ENCODE measurements at places on chromosomes 7 and 10. TPM values are rescaled to one million over a fixed set of nuclear protein-coding genes. Genes with fewer than 3 reads are reported as not detected.

DNA sequence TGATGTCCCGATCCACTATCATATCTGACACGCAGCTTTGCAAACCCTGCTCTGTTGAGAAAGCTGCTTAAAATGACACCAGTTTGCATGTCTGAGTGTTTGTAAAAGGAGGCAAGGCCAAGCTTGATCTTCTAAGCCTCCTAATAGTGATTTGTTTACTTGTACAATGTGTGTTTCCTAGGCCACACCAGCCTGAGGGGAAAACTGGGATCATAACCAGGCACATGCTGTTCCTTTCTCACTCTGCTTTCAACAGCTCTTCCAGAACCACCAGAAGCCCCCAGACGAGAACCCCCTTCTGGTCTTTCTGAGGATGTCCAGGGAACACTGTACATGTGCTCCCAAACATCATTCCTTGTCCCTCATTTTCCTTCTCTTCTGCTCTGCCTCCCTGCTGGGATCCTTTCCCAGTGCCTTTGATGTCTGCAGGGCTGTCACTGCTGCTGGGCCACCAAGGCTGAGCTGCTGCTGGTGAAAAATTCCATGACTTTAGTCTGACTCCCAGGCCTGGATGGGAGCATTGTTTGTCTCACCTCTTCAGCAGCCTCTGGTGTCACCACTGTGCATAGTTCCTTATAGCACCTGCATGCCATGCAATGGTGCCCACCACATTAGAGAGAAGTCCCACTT, 4.0 kb upstream of the LGI1 start:
- DNase-seq: no peak

DNA sequence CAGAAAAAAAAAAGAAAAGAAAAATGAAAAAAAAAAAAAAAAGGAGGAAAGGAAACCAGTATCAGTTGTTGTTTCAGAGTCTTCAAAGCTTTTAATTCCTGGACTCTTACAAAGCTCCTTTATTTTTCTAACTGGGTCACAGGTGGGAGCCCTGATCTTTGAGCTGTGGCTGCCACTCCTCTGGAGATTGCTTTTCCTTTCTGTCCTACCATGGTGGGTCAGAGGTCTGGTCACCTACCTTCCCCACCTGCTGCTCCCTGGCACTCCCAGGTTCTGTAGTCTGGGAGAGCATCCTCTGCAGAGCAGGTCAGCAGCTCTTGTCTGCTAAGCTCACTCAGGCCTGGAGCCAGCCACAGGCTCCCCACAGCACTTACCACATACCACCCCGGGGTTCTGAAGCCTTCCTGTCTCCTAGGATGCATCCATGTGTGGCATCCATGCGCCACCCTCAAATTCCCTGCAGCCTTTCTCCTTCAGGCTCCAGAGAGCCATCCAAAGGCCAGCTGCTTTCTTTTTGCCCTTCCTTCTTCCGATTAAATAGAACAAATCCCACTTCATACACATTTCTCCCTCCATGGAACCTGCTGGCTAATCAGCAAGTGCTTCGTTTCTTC, 73.2 kb upstream of the TPK1 start:
- DNase-seq: no peak

DNA sequence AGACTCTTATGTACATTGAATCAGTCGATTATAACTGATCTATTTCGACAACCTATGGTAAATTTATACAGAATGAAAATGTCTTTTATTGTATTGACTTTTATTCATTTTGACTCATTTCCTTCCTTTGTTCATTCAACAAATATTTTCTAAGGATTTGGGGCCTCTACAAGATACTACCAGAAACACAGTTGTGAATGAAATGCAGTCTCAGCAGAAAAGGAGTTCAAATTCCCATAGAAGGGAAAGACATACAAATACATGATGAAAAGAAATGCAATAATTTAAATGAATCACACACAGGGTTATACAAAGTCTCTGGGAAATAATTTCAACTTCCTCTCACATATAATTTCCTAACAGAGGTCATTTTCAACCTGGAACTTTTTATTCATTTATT, 134.0 kb upstream of the SEMA3A start:
- DNase-seq: no peak

- DNase-seq: no peak
Observed at GRCh38 chr7:129609666-129610065, 1.9 kb upstream of the NRF1 start.

The TRPV5 gene
- not detected for total RNA-seq

- no peak for DNase-seq
Observed at GRCh38 chr7:112596981-112597380, 116.2 kb downstream of the LSMEM1 start.
